ENCODE measurements at places on chromosomes 5 and 9.

DNA sequence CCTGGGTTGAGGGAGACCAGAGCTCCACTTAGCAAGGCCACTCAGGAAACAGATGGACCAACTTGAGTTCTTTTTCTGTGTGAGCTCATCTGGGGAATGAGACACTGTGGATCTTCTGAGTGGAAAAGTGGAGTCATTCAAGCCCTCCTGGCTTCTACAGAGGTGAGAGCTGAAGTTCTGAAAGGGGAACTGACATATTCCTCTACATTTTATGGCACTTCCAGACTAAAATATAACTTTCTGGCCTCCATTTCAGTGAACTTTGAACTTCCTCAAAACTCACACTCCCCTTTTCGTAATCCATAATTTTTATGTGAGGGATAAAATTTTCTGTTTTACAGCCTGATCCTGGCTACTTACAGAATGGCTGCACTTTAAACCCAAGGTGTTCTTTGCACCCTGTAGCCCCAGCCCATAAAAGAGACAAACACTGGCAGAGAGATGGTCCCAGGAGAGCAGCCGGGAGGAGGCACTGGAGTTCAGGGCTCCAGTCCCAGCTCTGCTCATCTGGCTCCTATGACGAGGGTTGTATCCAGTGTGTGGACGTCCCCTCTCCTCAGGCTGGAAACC lies 10.8 kb downstream of the SPAAR start:
- no peak for DNase-seq

- DNase-seq, result no peak
These were observed 297.6 kb downstream of the NTRK2 start for GRCh38 chr9:84966876-84967830.

DNA sequence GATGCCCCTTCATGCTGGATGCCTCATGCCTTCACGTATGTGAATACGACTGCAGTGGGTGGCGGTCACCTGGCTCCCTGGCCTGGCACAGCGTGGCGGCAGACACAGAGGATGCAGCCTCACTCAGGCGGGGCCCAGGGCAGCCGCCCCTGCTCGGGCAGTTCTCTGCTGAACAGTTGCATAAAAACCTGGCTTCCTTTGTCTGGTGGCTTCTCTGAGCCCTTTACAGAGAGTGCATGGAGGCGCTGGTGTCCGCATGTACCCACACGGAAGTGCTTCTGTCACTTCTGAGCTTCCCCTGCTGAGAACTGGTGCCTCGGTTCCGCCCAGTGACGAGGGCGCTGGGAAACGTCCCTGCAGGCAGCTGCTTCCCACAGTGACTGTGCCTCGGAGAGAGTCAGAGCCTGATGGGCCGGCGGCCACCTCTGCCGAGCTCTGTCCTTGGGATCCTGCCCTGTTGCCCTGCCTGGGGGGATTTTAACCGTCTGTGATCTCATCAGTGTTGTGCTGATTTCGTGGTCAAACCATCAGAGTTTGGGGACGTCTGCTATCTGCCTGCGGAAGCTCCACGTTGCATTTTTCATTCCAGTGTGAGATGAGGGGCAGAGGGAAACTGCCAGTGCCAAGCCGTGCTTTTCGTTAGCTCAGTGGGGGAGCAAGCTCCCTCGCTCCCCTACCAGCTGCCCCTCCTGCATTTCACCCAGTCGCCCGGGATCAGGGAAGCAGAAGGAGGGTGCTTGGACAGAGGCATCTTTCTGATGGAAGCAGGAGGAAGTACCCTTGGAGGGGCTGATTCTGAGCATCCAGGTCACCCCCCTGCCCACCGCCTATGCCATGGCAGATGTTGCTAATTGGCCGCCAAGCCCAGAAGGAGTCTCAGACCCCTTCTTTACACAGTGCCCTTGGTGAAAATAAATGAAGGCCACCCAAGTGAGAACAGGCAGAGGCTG lies 153.0 kb upstream of the COL5A1 start:
- DNase-seq, result peak; percentile 24

DNA sequence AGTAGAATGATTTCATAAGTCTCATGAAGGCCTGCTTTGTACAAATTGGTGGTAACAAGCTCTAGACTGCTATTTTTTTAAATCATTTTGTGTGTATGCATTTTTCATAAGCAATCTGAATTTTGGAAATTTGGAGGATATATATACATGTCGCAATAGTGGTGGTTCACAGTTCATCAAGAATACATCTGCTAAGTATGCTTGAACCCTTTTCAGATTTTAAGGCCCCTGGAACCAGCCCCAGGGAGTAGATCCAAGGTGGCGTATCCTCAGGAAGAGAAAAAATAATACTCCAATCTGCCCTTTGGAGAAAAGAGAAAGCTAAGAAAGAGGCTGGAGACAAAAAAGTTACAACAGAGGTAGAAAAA lies 141.6 kb downstream of the HINT1 start:
- no peak for DNase-seq

- peak; percentile 51 for DNase-seq
These were observed 148.4 kb upstream of the PAPPA start for GRCh38 chr9:116005205-116005604.

DNA sequence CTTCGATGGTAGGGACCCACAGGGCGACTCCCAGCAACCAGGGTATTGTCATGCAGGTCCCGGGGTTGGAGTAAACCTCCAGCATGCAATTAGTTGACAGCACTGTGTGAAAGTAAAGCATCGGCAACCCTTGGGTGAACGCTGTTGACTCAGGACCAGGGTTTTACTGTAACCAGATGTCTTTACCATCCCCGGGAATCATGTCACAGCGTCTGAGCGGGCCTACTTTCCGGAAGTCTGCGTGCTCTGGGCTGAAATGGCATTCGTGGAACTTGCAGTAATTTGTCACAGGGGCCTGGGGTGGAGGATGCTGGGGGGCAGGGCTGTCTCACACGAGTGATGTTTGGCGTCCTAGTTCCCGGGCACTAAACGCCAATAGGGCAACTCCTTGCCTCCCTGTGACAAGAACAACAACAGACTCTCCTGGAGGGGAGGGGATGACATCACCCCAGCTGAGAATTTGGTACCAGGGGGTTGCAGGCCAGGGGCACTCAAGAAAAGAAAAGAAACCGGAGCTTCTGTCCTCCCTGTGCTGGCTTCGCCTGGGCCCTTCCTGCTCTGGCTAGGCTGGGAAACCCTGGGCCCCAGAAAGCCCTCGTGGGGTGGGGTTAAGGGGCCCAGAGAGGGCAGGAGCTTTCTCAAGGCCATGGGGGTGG lies 10.1 kb upstream of the UBAC1 start:
- DNase-seq, result no peak

DNA sequence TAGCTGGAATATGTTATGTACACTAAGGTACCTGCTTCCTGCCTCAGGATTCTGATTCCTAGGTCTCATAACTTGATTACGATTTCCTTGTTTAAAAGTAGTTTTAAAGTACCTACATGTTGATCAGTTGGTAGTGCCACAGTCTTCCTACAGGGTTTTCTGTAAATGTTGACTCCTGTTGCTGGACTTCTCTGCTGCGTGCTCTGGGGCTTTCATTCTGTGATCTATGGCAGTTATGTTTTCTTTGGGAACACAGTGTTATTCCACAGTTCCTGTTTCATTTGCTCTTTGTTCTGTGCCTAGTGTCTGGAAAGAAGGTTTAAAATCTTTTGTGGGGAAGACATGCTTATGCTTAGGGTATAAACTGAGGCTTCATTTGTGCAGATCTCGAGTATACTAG lies 343.5 kb downstream of the PLK2 start:
- DNase-seq, result no peak

- no peak for DNase-seq
These were observed 33.0 kb upstream of the PIK3R1 start for GRCh38 chr5:68182534-68182933.

DNA sequence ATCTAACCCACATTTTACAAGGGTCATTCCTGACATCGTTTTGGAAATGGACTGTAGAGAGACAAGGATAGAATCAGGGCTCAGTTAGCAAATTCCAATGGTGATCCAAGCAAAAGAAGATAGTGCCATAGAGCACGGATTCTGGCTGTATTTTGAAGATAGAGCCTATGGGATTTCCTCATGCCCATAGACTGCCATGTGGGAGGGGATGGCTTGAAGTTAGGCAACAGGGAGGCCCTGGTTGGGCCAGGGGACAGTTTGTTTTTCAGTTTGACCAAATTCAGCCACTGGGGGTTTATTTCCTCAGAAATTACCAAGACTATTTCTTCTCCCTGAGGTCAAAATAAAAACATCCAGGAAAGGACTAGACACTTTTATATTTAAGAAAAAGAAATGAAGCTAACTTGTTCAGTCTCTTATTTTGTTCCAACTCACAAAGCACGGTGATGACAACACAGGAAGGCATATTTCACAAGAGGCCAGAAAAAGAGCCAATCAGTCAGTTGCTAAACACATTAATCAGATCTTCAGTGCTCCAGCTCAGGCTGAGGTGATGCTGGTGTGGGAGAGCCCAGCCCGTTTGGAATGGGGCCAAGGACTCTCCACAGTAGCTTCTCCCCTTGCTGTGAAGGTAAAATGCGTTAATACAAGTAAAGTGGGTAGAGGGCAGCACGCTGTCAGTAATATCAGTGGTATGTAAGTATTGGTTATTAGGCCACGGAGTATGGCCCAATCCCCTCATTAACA lies 4.4 kb upstream of the DCTN4 start:
- DNase-seq, result peak; percentile 97

GRCh38 chr9:69675563-69675962 lies 3.4 kb upstream of the APBA1 start:
- no peak for DNase-seq

Measured in fibroblast of villous mesenchyme (primary cell).